ENCODE measurements at places on chromosomes 7 and 10. TPM values are rescaled to one million over a fixed set of nuclear protein-coding genes. Genes with fewer than 3 reads are reported as not detected.

The AZGP1 gene
- total RNA-seq = not detected

DNA sequence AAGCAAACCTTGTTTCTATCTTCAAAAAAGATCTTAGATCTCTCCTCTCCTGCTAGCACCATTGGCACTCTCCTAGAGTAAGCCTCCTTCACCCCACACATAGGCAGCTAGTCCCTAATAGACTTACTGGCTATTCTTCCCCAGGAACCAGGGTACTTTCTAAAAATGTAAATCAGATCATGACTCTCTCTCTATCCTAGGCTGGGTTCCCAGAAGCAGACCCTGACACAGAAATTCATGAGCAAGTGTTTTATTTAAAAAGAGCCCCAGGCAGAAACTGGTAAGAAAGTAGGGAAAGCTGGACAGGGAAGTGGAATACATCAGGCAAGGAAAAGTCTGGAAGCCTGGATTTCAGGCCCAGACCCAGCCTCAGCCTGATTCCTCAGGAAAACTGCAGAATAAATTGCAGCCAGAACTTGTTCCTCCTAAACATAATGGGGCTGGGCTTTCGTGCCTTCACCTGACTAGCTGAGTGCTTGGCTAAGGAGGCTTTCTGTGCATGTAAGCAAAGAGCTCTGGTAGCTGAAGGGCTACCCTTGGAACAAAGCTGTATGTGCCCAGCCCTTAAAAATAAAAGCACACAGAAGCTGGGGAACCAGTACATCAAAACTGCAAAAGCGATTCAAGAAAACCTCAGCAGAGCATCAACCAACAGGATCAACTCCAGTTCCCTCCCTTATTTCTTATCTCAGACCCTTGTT is 18.8 kb upstream of the SORBS1 start:
- peaks cover 45% of the 10 kb centered on the region for H3K27me3 ChIP-seq
- no peak overlapping the region for H3K27ac ChIP-seq
- no peaks in the 10 kb centered on the region for H3K4me1 ChIP-seq
- H3K36me3 ChIP-seq = no peaks in the 10 kb centered on the region
- H3K4me3 ChIP-seq = no peak overlapping the region
- DNase-seq = no peak

GRCh38 chr10:16965740-16966447 is 148.7 kb upstream of the RSU1 start:
- H3K27me3 ChIP-seq = peaks cover 3% of the 10 kb centered on the region
- H3K4me3 ChIP-seq = no peak overlapping the region
- no peaks in the 10 kb centered on the region for H3K36me3 ChIP-seq
- DNase-seq = no peak

- no peak overlapping the region for H3K4me3 ChIP-seq
- peaks cover 5% of the 10 kb centered on the region for H3K4me1 ChIP-seq
- DNase-seq = no peak
- peaks cover 11% of the 10 kb centered on the region for H3K36me3 ChIP-seq
- peaks cover 4% of the 10 kb centered on the region for H3K27me3 ChIP-seq
- H3K27ac ChIP-seq = peak overlapping the region; percentile 16
Observed at GRCh38 chr10:69344591-69345252, 66.4 kb downstream of the HK1 start.

- no peak overlapping the region for H3K4me3 ChIP-seq
- H3K36me3 ChIP-seq = no peaks in the 10 kb centered on the region
- peaks cover 4% of the 10 kb centered on the region for H3K27me3 ChIP-seq
- no peak overlapping the region for H3K27ac ChIP-seq
- H3K4me1 ChIP-seq = no peaks in the 10 kb centered on the region
Observed at GRCh38 chr10:12566161-12567115, 217.1 kb downstream of the CAMK1D start.
